Posterior vena cava (tissue), 2 donors: ENCODE measurements at places on chromosomes 7 and 10. TPM values are rescaled to one million over a fixed set of nuclear protein-coding genes. Genes with fewer than 3 reads are reported as not detected.
A peak's percentile ranks its signal among the peaks of the same experiment; 100 is the strongest.

GRCh38 chr10:59628456-59628855, 81.2 kb downstream of the SLC16A9 start:
- DNase-seq = no peak

DNA sequence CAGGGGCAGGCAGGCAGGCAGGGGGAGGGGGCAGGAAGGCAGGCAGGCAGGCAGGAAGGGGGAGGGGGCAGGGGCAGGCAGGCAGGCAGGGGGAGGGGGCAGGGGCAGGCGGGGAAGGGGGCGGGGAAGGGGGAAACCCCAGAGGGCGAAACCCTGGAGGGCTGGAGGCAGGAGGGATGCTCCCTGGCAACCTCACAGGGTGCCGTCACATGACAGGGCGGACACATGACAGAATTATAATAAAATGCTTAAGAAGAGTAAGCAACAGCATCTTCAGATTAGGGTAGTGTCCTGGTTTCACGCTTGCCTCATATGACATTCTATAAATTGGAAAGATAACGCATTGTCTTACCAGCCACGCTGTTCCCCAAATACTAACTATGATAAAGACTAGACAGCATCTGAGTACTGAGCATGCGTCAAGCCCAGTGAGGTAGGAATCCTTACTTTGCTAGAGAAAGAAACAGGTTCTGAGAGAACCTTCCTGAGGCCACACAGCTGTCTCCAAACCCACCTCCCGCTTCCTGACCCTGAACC, 131.6 kb downstream of the DIP2C start:
- DNase-seq = peak; percentile 50

GRCh38 chr10:123858077-123858681, 33.4 kb downstream of the CPXM2 start:
- DNase-seq = peak; percentile 76

GRCh38 chr7:120055300-120055699, 217.7 kb upstream of the KCND2 start:
- no peak for DNase-seq

- no peak for DNase-seq
These were observed 42.0 kb upstream of the PALS2 start for GRCh38 chr7:24531255-24531654.

- DNase-seq = no peak
These were observed 293.5 kb upstream of the IMMP2L start for GRCh38 chr7:111855842-111856227.

GRCh38 chr10:11125004-11125403, 107.3 kb downstream of the CELF2 start:
- DNase-seq = no peak

DNA sequence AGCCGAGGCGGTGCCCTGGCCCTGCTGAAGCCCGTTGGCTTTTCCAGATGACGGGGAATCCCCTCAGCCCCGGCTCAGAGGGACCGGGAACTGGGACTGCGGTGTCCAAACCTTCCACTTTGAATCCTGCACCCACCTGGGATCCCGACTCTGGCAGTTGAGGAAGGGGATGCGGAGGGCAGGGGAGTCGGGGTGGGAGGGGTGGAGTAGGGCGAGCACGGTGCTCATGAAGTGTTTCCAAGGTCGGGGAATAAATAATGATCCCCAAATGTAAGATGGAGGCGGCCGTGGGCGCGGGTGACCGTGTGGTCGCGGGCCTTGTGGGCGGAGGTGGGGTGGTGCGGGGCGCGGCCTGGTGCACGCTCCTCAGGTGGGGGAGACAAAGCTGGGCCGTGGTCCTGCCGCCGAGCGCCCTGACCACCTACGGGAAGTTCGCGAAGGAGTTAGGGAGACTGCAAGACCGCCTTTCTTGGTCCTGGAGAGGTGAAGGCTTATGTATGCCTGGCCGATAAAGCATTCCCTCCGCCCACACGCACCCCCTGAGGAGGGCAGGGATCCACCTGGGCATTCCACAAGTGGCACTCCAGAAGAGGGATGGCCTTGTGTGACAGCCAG, 1.4 kb downstream of the MTURN start:
- DNase-seq = no peak

DNA sequence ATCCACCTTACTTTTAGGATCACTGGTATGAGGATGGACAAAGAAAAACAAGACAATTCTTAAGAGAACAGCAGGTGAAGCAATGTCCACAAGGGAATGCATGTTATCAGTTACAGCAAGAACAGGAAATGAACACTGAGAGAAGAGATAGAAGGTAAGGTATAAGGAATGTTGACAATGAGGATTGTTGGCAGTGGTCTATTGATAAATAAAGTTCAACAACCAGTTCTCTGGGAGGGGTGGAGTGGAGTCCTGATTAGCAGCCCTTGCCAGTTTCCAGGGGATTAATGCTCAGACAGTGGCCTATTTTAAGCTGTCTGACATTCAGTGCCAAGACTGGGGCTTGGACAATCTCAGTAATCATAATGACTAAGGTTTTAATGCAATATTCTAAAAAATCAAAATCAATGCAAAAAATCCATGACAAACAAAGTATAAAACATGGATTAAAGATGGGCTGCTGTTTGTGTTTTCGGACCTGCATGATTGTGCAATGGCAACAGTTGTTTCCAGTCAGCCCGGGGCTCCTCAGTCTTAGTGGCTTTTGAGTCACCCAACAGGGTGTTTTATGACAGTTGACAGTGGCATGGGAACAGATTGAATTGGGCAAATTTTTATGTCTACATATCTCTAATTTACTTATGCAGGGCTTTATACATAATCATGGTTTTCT, 13.8 kb upstream of the AKR1B1 start:
- no peak for DNase-seq

GRCh38 chr7:7989616-7990440, 21.2 kb downstream of the GLCCI1 start:
- DNase-seq = no peak

The FRMD4A gene
- 37.8 TPM for total RNA-seq

The ETV1 gene
- total RNA-seq = 10.5 TPM

The OPN4 gene
- total RNA-seq = not detected

The RPEL1 gene
- total RNA-seq = not detected

The MET gene
- 15.7 TPM for total RNA-seq
